ENCODE measurements at places on chromosomes 7 and 10. TPM values are rescaled to one million over a fixed set of nuclear protein-coding genes. Genes with fewer than 3 reads are reported as not detected.

- DNase-seq = no peak
Measured at GRCh38 chr10:23280419-23281043, 64.1 kb downstream of the C10orf67 start.

DNA sequence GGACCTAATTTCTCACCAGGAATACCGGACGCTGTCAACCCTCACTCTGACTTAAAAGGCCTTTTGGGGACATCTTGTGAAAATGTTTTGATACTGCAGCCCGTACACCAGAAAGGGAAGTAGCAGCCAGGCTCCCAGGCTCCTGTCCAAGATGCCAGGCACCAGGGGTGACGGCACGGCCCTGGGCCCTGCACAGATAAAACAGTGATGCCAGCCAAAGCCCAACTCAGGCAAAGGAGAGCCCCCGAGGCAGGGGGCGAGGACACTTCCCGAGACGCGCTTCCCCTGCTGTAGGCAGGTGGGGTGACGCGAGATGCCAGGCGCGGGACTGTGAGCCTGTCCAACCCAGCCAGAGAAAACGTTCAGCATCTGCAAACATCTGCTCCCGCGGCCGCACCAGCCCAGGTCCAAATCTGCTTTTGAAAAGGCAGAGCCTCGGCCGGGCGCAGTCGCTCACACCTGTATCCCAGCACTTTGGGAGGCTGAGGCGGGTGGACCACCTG, 15.7 kb downstream of the ZFAND2A start:
- peak; percentile 23 for DNase-seq

- peak; percentile 42 for DNase-seq
Measured at GRCh38 chr7:124246262-124246863, 213.5 kb upstream of the TMEM229A start.

DNA sequence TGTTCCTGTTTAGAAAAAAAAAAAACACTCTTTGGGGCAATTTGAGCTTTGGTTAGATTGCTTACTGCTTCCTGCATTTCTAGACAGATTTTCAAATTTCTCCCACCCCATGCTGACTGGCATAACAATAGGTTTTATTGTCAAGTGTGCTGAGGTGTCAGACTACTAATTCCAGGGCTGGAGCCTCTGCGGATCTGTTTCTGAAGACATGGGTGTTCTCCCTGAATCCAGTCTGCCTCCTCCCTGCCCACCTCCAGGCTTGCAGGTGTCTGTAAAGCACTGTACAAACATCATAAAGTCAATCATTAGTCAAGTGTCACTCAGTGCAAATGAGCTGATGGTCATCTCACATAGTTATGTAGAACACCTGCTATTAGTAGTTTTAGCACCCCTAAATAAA, 292.4 kb downstream of the GATA3 start:
- DNase-seq = no peak

GRCh38 chr7:80189638-80190037, 55.0 kb downstream of the GNAI1 start:
- no peak for DNase-seq

GRCh38 chr10:25174461-25175230, at the start of gene GPR158:
Gene GPR158, plus strand, starts transcription at chr10:25175001. Its CDS starts 420 bp downstream, at chr10:25175421.
- peak; percentile 98 for DNase-seq

GRCh38 chr10:112213098-112213823, 29.7 kb upstream of the GPAM start:
- DNase-seq = no peak

- DNase-seq = no peak
Measured at GRCh38 chr10:121556918-121557573, 41.2 kb downstream of the FGFR2 start.

DNA sequence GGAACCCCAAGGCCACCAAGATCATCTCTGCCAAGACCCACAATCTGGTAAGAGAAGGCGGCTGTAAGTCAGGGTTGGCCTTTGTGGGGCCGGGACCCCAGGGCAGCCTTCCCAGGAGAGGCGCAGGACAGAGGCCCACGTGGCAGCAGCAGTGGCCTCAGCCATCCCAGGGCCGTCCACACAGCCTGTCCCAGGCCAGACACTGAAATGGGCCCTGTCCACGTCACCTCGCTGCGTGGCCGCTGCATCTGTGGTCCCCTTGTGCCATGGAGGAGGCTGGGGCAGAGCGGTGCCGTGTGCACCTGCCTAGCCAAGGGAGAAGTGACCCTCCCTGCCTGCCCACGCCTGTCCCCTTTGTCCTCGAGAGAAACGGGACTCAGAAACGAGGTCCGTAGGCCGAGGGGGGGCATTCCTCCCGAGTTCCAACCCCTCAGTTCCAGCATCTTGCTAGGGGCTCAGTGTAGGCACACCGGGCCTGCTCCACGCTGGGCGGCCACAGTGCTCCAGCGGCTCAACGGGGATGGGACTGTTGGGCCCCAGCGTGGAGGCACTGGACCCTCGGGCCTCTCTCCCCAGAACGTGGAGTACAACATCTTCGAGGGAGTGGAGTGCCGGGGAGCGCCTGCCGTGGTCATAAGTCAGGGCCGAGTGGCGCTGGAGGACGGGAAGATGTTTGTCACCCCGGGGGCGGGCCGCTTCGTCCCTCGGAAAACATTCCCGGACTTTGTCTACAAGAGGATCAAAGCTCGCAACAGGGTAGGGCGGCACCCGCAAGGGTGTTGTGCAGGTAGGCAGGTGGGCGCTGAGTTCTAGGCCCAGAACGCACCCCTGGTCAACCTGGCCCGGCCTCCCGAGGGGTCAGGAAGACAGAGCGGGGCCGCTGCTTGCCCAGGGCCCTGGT, 15.6 kb downstream of the DPYSL4 start:
- DNase-seq = no peak

DNA sequence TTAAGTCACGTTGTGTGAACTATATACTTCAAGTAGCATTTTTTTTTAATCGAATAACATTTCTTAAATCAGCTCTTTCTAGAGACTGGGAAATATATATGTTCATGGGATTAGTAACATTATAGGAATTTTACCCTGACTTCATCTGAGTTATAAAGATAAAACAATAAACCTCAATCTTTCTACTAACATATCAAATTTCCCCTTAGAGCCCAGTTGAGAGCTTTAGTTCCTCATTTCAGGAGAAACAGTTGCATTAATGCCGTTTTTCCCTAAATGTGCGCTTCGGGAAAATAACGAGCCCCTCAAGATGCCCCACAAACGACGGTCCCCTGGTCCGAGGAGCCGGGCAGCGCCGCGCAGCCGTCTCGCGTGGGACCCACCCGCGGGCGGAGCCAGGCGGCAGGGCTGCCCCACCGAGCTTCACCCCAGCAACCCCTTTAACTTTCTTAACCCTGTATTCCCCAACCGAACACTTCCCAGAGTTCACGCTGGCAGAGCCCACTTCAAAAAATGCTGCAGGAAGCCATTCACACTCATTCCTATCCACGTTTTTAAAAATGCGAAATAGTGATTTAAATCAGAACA, 152.5 kb upstream of the YAE1 start:
- no peak for DNase-seq

GRCh38 chr7:3094701-3095445, 51.2 kb upstream of the CARD11 start:
- no peak for DNase-seq

DNA sequence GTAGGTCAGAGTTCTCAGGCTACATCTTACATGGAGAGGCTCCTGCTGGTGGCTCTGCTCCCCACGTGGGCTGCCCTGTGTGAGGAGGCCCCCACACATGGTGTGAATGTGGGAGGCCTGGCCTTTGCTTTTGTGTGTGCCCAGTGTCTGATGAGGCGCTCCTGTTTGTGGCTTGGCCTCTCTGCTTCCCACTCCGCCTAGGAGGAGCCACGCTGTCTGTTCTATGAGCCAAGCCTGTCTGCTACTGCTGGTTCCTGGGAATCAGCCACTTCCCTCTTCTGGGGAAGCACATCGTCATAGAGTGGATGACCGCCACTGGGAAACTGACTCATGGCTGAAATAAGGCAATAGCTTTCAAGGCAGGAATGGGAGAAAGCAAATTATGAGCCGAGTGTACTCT, 87.1 kb downstream of the CYP26A1 start:
- DNase-seq = peak; percentile 2

- no peak for DNase-seq
Measured at GRCh38 chr10:61632057-61632670, 30.6 kb upstream of the CABCOCO1 start.

- DNase-seq = no peak
Measured at GRCh38 chr7:66957595-66958290, 36.7 kb downstream of the TMEM248 start.

- DNase-seq = peak; percentile 48
Measured at GRCh38 chr10:72694476-72695369, 2.8 kb downstream of the MCU start.

- DNase-seq = no peak
Measured at GRCh38 chr10:97136756-97137155, 49.0 kb downstream of the SLIT1 start.

DNA sequence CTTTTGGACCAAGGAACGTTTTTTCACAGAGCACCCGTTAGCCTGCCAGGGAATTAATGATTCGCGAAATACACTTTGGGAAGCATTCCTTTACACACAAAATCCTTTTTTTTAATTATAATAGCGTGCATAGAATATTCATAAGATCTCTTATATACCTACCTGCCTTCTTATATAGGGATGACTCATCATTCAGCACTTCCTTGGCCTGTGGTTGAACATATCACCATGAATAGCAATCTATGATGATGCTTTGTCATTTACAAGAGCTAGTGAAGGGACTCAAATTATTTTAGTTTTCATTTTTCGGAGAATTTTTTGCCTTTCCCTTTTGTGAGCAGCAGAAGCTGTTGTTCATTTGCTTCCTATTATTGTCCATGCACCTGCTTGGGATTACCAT, 97.0 kb downstream of the CDH23 start:
- DNase-seq = no peak

- no peak for DNase-seq
Measured at GRCh38 chr7:122770686-122771335, 68.1 kb upstream of the RNF148 start.

- peak; percentile 24 for DNase-seq
Measured at GRCh38 chr10:123021517-123021916, 12.7 kb downstream of the ACADSB start.

DNA sequence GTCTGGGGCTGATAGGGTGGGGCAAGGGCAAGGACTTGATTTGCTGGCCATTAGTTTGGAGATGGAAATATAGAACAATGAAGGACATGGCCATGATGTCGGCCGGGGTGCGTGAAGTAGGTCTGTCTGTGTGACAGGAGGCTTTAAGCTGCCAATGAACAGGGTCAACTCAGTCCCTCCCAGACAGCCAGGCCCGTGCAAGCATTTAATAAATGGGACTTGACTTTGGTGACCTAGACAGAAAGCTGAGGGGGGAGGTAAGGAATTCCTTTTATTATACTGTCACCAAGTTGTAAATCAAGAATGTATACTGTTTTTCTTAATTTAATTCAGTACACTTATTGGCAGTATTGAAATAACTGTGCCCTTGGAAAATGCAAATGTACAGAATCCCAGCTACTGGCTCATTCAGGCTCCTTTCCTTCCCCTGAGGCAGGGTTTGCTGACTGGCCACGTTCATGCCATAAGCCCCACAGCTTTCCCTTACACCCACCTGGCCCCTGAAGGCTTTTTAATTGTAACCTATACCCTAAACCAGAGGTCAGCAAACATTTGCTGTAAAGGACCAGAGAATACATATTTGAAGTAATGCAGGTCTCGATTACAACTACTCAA, 87.2 kb downstream of the WIPF3 start:
- no peak for DNase-seq

- no peak for DNase-seq
Measured at GRCh38 chr10:13983035-13983434, 347.7 kb downstream of the FRMD4A start.

DNA sequence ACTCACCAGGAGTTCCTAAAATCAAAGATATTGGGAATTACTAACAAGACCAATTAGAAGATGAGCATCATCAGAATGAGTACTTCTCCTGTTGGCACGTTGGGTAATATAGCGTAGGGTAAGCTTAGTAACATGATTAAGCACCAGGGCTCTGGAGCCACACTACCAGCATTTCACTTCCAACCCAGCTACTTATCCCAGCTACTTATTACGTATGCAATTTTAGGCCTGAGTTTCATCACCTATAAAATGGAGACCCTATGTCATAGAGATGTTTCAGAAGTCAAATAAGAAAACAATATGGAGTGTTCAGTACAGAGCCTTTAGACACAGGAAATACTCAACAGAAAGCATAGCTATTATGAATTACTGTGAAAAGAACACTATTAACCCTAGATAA, 19.0 kb downstream of the GDI2 start:
- DNase-seq = no peak

DNA sequence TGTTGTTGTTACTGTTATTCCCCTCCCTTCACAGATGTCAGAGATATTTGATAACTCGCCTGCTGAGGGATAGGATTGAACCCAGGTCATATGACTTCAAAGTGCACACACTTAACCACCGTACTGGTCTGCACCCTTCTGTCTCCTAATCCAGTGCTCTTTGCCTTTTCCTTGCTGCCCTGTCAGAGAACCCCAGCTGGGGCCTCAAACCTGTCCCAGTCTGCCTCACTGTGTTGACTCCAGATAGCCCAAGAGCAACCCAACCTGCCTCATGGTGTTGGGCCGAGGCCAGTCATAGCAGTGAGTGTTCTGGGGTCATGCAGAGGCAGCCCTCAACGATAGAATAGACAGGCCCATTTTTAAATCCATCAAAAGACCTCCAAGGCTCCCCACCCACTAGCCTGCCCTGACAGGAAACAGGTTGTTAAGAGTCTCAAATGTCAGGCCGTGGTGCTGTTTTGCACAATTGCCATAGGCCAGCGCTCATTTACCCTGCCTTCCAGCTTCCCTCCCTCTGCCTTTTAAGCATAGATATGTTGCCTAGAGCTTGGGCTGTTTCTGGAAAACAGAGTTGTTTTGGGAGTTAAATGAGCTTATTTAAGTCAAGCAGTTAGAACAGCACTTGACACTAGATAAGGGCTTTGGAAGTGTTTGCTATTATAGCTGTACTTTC, 37.0 kb upstream of the PDCD4 start:
- DNase-seq = no peak

DNA sequence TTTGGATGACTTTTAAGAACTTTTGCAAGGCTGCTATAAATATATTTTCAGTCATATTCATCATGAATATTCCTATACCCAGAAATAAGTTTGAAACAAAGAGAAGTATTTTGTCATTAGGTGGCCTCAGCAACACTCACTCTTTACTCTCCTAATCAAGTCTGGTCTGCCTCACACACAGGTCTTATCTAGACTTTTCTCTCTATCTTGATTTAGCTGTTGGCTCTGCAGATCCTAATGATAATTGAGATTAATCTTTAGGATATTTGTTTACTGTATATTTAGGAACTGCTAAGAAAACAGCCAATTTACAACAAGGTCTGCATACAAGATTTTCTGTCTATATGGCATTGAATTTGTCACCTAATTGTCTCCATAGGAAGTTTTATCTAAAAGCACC, 297.6 kb downstream of the PTEN start:
- no peak for DNase-seq

The COX19 gene
- total RNA-seq = 9.2 TPM

The CALML3 gene
- not detected for total RNA-seq

The OPALIN gene
- total RNA-seq = not detected

The TRPV5 gene
- total RNA-seq = not detected

The C10orf90 gene
- total RNA-seq = 0.17 TPM

The PLEKHS1 gene
- total RNA-seq = not detected

The CYP2W1 gene
- not detected for total RNA-seq

The SDK1 gene
- total RNA-seq = 8.6 TPM

The SPDYE2 gene
- total RNA-seq = not detected

The BAG3 gene
- 8.4 TPM for total RNA-seq

The KLLN gene
- 0.66 TPM for total RNA-seq

The R3HCC1L gene
- total RNA-seq = 19.5 TPM

The KIAA1217 gene
- 0.26 TPM for total RNA-seq

The ADAM22 gene
- total RNA-seq = 0.51 TPM
